ENCODE measurements at places on chromosomes 4 and X.

GRCh38 chr4:184816962-184817361 is 8.8 kb downstream of the ACSL1 start:
- no peak for DNase-seq

- no peak for DNase-seq
These were observed 910 bp downstream of the HPGDS start for GRCh38 chr4:94341481-94342370.

DNA sequence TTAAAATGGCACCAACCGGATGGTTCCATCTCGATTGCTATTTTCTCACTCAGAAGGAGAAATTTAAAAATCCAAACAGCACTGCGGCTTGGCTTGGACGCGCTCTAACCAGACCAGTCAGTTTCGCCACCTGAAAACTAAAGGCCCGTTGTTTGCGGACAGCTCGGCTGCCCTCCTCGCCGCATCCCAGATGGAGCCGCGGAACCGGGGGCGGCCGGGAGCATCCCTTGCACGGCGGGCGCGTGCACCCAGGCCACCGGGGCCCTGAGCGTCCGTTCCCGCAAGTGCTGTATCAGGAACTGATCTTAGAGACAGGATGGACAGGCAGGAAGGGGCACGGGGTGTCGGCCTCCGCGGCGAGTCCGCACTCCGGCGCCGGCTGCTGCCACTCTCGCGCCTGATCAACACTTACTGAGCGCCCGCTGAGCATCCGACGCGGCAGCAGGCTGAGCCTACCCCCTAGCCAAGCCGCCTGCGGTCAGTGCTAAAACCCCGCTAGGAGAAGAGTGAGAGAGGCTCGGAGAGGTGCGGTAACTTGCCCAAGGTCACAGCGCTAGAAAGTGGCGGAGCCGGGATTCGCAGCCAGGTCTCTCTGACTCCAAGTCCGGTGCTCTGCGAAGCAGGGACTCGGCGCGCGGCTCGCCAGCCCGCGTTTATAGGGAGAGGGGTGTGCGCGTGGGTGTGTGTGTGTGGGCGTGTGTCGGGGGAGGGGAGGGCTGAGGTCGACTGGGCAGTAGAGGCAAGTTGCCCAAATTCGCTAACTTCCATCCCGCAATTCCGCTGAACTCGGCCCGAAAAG is at the start of gene CITED1:
Gene CITED1, minus strand, starts transcription at position 629 of the 799 bp plus-strand sequence. CDS start 3,045 bp downstream, outside the sequence.
- DNase-seq = peak; percentile 28

DNA sequence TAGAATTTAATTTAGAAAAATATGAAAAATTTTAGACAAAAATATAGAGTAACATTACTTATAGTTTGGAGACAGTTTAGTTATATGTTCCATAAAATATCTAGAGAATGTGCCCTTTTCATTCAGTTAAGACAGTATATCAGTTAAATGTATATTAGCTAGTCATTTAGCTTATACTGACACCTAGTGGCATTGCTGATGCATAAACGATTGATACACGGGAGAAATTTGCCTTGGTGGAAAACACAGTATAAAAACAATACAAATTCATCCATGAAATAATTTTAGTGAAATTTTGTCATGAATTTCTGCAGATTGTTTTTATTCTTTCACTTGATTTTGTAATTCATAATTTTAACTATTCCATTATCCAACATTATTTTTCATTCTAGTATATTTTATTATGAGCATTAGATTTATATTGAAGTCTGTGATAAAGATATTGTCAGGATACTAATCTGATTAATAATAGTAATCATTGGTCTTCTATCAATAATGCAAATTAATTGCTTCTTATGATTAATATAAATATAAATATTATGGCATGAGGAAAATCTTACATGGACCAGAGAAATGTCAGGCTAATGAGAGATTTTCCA is 219.0 kb downstream of the TLL1 start:
- DNase-seq = no peak

DNA sequence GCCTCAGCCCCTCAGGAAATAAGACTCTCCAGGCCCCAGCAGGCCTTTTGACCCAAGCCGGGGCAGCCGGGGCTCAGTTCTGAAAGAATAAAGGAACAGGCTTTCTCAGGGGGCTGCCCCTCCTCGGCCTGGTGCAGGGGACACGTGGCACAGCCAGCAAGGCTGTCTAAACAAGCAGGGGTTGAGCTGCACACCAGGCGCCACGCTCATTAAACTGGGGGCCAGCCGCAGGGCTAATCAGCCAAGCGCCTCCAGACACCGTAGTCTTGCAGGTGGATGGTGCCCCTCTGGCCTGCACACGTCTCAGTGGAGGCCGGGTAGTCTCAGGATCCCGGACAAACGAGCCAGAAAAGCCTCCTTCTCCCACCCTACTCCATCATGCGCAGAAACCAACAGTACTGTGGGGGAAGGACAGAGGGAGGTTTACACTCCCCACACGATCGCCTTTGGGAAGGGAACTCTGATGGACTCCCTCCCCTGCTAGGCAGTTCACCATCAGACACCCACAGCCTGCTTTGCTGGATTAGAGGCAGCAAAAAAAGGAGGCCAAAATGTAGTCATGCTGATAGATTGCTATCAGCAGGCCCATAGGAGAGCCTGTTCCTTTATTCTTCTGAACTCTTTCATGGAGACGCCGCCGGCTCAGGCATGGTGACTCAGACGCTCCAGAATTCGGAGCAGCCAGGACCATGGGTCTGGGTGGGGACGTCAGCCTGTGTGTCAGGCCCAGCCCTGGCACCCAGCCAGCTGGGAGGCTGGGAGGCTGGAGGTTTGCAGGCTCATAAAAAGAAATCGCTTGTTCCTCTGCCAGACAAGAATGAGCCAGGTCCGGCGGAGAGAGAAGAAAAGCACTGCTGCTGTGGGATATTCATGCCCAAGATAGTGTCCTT is 342.4 kb downstream of the BCOR start:
- DNase-seq = no peak

GRCh38 chr4:40325406-40326019 is 9.6 kb upstream of the CHRNA9 start:
- peak; percentile 70 for DNase-seq

- no peak for DNase-seq
These were observed 10.7 kb upstream of the KIT start for GRCh38 chr4:54647070-54647469.

GRCh38 chr4:7430368-7430964 is 4.3 kb downstream of the PSAPL1 start:
- DNase-seq = no peak

GRCh38 chr4:123653236-123653635 is 256.6 kb downstream of the SPRY1 start:
- DNase-seq = no peak

DNA sequence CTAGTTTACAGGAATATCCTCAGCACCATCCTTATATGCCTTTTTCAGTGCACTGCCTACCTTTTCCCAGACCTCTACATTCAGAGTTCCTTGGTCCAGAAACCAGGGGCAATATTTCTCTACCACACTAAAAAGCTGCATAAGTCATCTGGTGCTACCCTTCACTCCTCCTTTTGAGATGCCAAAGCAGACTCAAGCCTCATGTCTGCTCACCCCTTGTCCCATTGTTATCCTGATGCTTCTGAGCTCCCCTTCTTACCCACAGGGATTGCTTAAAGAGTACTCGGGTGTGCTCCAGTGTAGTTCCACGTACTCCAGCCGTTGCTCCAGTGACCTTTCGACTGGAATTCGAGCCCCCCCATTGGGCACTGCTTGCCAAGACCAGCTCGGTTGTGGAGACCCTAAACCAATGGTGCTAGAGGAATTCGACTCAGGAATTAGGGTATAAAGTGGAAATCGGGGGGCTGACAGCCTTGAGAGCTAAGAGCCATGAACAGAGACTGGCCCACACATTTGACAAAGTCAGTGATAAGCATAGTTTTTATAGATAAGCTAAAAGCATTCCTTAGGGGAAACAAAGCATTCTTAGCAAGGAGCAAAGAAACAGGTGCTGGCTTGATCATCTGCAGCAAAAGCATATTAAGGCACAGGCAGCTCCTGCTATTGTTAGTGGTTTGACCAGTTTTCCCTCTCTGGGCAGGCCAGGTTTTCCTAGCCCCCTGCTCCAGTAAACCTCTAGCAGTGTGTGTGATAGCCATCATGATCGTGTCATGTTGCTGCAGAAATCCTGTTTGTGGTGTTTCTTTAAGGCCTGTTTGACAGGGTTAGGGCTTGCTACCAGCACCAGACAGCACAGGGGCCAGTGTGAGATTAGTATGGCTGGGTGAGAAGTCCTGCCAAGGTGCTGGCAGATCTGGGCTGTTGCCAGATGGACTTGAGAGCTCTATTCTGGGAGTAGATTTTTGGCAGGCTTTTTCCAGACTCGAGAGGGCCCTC is 57.5 kb upstream of the WDR1 start:
- DNase-seq = no peak

DNA sequence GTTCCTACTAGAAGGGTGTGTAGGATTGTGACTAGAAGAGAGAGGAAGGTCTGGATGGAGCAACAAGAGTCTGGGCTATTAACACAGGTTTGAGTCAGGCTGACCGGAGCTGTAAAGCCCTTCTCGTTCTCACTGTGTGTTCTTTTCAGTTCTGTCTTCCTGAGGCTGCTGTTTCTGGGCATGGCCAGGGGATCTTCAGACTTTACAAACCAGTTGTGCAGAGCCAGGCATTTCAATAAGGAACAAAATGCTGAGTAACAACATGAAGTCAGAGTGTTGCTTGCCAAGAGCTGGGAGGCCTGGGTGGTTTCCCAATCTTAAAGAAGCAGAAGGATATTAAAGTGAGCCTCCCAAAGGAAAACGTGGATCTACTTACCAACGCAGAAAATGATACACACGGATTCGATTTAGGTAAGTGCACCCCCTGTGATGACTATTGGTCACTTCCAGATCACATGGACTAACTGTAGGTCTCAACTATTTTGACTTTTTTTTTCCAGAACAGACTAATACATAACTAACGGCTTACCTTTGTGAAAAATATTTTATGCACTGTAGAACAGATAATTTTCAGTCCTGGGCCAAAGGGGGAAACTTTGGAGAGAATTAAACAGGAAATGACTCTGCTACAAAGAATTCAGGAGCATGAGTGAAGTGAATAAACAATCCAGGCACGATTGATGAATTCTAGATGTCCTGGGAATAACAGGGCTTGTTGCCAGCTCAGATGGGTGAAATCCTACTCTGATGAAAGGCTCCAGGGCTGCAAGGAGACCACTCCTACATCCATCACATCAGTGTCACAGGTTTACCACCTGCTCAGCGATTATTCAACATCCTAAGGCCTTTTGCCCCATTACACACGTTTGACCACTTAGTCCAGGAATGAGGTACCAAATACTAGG is 94.5 kb downstream of the ANXA3 start:
- no peak for DNase-seq

DNA sequence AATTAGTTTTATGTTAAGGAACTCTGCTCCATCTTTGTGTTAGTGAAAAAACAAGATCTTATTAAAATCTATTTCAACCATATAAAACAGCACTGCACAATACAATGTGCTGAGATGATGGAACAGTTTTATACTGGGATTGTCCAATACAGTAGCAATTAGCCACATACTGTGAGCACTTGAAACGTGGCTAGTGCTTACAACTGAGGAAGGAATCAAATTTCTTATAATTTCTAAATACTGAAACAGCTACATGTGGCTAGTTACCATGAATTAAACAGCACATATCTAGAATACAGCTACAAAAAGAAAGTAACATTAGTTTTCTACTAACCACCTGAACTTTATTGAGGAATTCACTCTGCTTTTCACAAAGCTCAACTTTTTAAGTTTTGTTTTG is 14.7 kb downstream of the NFXL1 start:
- no peak for DNase-seq

GRCh38 chr4:81505726-81506125 is 34.0 kb upstream of the RASGEF1B start:
- no peak for DNase-seq

DNA sequence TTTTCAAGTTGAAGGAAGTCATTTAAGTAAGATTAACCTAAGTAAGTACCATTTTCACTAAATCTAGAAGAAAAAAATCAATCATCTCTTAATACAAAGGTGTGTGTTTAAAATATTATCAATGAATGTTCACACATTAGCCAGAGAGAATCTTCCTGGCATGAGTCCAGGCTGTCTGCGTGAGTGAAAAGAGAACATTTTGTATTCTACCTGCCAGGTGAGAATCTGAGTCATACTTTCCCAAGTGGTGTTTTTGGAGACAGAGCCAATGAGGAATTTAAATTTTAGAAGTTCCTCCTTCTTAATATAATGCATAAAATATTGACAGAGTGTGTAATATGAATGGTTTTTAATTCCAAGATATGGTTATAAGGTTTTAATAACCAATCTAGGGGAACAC is 371.8 kb upstream of the NR3C2 start:
- no peak for DNase-seq

DNA sequence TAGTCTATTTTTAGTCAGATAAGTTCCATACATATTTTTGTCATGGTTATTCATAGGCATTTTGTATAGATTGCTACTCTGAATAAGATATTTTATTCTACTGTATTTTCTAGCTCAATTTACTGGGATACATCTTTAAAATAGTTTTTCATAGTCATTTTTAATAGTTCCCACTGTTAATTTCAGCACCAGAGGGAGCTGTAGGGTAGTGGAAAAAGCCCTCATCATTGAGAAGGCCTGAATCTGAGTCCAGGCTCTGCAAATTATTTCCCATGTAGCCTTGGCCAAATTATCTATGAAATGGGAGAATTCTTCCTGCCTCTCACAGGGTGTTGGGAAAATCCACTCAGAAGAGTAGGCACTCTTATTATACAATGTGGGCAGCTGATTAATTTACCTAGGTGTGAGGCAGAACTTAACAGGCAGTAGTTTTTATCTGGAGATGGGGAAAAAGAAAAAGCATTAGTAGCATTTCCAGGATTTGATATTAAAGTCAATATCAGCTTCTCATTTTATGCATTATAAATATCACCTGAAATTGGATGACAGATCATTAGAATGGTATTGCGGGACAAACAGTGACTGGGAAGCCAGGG is 102.9 kb upstream of the PAQR3 start:
- no peak for DNase-seq

- peak; percentile 23 for DNase-seq
These were observed 93.2 kb upstream of the ATP8A1 start for GRCh38 chr4:42750091-42750490.

GRCh38 chr4:178462710-178463109 is 1020.5 kb upstream of the AGA start:
- no peak for DNase-seq

DNA sequence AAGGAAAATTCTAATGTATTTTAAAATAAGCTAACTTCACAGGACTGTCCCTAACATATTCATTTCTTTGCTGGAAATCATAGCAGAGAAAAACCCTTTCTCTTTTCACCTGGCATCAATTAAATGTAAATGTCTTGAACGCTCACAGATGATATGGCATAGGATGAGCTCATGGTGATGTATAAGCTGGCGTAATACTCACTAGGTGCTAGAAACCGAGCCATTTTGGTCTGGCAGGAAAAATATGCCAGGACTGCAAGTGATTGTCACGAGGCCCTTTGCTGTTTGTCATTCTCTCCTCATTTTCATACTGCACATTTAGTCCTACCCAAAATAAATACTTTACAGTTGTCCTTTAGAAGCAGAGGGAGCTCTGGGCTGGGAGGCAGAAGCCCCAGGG is 222.7 kb upstream of the LNX1 start:
- DNase-seq = no peak

GRCh38 chr4:7390336-7390735 is 44.4 kb downstream of the PSAPL1 start:
- no peak for DNase-seq

All from stimulated activated CD4-positive, alpha-beta T cell treated with anti-CD3 and anti-CD28 coated beads, Interleukin-15, amount 100 ng/mL, for 24 hours (primary cell).